ENCODE measurements at places on chromosomes 13 and 19.

DNA sequence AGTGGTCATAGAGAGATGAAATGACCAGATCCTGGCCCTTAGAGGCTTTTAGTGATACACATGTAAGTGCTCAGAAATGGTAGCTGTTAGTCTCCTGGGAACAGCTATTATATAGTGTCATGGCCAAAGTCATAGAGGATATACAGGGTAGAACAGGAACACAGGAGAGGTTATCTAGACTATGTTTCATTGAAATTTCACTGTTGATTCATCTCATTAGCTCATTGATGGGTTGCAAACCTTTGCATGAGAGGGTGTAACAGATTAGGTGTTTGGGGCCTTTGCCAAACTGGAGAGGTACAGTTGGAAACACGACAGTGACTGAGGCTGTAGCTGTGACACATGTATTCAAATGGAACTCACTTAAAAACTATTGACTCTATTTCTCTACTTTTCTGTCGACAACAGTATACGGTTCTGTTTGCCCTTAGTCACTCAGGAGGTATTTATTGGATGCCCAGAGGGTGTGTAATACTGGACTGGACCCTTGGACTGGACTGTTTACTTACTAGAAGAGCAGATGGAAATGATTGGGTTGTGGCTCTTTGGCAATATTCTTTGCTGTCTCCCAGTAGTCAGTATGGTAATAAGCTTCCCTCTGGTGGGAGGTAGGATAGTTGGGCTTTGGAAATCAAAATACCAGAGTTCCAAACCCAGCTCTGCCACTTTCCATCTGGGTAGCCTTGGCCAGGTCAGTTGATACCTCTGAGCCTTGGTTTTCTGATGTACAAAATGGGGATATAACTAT, 29.8 kb downstream of the ARHGAP35 start:
- DNase-seq: no peak

DNA sequence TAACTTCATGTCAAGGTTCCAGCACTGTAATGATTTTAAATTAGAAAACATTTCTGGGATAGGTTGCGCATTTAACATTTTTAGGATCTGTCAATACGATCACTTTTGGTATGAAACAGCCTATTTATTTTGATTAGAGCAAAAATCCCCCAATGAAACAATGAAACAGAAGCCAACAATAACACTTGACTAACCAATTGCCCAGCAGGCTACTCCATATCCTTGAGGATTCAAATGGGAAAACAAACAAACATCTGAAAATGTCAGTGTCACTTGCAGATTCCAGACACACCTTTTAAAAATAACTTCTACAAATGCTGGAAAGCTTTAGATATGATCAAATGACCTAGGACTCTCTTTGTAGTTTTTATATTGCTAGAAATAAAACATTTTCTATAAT, 1412.5 kb upstream of the PRR20A start:
- no peak for DNase-seq

DNA sequence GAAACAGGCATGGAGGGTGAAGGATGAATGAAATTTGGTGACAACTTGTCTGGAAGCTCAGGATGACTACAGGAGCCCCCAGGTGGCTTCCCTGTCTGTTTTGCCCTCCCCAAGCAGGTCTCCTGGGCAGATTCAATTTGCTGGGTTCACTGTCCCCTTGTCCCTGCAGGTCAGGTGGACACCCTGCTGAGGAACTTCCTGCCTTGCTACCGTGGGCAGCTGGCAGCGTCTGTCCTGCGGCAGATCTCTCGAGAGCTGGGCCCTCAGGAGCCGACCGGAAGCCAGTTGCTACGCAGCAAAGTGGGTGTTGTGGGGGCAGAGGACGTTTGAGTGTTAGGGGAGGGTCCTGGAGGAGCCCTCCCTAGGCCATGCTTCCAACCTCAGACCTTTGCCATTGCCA, 19.1 kb downstream of the PGLS start:
- DNase-seq: no peak

GRCh38 chr19:2544576-2545415, 68.9 kb downstream of the GADD45B start:
- DNase-seq: no peak

DNA sequence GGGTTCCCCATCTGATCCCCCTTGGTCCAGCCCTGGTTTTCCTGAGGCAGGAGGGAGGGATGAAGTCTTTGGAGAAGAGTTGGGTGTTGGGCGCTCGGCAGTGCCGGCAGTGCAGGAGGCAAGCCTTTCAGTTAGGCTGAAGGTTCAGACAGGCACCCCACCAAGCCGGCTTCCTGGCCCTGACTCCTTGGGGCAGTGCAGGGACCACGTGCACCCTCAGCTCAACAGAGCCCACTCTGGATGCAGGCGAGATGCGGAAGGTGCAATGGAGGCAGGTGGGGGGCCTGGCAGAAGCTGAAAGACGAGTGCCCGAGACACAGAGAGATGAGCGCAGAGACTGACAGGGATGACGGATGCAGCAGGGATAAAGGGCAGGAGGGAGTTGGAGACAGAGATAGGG, 11.1 kb downstream of the MAMSTR start:
- DNase-seq: no peak

DNA sequence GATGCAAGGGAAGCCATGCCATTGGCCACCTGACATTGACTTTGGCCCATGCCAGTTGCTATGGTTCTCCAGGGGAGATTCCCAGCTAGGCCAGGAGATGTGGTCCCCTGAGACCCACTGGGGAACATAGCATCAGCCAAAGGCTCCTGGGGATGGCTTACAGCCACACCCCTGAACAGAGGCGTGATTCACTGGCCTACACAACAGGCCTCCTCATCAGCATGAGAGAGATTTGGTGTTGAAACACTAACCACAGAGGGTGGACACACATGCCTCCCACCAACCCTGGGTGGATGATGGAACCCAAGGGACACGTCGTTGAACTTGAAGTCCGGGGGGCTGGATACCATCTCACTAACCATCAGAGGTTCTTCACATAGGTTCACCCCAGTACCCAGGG, 14.4 kb downstream of the IQCN start:
- DNase-seq: no peak

DNA sequence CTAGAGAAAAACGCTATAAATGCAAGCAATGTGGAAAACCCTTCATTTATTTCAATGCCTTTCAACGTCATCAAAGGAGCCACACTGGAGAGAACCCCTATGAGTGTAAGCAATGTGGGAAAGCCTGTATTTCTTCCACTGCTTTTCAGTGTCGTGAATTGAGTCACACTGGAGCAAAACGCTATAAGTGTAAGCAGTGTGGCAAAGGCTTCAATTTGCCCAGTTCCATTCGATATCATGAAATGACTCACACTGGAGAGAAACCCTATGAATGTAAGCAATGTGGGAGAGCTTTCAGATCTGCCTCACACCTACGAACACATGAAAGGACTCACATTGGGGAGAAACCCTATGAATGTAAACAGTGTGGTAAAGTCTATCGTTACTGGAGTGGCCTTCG, 27.4 kb downstream of the ZNF20 start:
- DNase-seq: no peak

DNA sequence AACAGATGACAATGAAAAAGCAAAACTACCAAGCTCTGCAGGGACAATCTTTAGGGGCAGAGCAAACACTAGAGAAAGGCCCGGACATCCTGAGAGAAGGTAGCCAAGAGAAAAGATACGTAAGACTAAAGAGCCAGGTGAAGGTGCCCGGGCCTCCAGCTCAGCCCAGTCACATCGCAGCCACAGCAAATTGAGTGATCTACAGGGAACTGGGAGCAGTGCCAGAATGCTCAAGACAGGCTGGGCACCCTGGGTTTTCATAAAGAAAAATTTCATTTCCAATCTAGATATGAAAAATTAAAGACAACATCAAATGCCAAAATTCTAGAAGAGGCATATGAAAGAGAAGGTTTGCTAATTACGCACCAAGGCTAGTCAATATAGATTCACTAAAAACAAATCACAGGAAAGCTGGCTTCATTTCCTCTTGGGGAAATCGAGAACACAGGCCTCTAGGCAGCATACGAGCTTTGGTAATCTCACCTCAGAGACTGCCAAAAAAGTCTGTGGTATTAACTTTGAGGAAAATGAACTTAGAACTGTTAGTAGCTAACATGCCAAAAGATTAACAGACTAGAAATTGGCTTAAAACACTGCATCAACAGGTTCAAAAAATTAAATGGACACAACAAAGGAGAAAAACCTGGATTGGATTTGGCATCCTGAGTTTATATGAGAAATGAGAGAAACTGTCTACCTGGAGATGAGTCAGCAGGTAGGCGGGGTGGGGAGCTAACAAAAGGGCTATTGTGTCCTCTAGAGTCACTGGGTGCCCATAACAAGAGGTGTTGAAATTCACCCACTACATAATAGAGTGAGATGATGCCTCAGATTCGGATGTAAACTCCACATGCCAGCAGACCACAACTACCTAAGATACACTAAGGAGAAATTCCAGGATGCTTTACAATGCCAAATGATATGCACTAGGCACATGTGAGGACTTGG, 6.6 kb downstream of the ANKRD10 start:
- DNase-seq: peak; percentile 78

- no peak for DNase-seq
Observed at GRCh38 chr19:36210497-36210896, 4.0 kb downstream of the ZNF565 start.

- no peak for DNase-seq
Observed at GRCh38 chr13:39612023-39612637, 9.1 kb upstream of the LHFPL6 start.

DNA sequence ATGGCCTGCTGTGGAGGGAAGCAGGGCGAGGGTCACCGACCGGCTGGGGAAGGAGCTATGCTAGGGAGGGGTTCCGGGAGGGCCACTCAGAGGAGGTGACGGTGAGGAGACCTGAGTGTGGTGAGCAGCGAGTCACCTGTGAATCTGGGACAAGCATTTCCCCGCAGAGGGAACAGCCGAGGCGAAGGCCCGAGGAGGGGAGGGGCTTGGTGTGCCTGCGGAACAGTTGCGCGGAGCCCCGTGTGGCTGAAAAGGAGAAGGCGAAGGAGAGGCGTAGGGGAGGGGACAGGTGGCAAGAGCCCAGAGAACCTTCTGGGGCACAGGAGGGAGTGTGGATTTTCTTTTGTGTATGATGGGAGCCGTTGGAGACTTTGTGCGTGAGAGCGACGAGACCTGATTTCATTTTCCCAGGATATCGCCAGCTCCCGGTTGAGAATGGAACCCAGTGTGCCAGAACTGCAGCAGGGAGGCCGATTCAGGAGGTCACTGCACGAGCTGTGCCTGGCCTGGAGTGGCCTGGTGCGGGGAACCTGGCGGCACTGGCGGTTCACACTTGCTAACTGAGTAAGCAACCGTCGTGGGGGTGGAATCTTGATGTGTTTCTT, 117.7 kb upstream of the ZNF507 start:
- DNase-seq: no peak

DNA sequence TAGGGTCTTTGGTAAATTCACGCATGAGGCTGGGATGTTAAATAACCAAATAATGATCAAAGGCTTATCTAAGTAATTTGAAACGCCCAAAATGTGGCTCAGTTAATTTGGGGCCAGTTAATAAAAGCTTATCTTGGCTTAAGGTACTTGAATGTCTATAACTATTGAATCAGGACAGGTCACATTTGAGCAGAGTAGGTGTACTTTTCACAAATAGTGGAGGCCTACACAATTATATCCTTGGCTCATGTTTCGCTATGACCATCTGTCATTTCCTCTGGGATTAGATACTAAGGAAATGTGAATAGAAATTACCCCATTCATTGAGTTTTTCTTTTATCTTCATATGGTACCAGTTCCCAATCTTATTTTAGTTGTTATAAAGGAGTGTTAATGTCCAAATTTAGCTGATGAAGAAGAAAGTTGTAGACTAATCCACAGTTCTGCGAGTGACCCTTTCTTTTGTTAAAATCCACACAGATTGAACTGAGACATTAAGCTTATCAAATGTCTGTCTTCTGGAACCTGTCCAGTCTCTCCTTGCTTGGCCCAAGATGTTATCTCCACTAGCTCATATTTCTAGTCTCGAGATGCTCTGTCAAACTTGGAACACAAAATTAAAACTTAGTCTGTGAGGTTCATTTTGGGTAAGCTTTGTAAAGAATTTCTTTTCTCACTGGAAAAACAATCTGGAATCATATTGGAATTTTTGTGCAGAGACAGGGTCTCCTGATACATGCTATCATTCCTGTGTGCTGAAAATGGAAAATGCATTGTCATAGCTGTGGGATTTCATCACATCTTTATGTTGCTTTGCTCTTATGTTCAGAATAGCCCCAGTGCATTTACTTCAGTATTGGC, 31.0 kb downstream of the SLAIN1 start:
- no peak for DNase-seq

GRCh38 chr13:107721125-107721869, 494.0 kb downstream of the LIG4 start:
- DNase-seq: no peak

- DNase-seq: no peak
Observed at GRCh38 chr19:19204181-19204580, 967 bp upstream of the NR2C2AP start.

DNA sequence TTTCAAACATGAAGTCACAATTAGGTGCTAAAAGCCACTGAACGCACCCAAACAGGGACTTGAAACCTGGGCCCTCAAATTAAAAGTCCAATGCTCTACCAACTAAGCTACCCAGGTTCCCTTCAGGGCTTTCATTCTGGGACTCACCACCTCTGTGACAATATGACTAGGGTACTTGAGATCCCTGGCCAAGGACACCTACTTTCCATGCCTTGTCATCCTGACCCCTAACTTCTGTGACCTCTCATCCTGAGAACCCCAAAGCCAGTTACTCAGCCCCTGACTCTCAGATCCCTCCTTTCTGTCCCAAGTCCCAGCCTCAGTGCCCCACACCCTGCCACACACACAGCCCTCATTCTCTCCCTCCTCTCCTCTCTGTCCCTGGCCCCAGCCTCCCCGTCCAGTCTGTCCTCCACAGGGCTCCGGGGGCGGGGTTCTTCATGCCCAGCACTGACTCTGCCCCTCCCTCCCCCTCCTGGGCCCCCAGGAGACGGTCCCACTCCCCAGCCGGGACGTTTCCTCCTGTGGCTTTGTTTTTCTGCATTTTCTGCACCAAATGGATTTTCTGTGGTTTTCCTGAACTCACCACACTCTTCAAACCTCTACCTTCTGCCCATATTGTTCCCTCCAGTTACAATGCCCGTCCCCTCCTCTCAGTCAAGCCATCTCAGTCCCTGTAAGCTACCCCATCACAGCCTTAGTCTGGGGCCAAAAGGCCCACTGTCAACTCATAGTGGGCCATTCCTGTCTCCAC, 7.0 kb downstream of the RCN3 start:
- no peak for DNase-seq

GRCh38 chr19:22617614-22618320, 16.4 kb upstream of the ZNF492 start:
- no peak for DNase-seq

All from H54 (cell line).